ENCODE measurements at places on chromosomes 4 and X.

DNA sequence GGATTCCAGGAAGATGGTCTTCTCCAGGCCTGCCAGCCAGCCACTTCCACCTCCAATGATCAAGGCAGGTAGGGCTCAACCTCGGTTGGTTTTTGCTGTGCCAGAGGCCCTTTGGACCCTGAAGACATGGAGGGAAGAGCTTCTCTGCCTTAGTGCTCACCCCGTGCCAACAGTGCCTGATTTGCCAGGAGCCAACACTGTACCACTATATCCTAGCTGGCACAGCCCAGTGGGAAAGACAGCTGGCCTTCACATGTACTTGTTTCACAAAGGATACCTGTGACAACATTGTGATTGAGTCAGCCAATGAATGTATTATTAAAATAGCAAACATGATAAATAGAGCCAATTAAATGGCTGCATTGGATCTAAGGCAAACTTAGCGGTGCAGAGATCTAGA, 51.9 kb upstream of the PRPS1 start:
- no peak for DNase-seq

DNA sequence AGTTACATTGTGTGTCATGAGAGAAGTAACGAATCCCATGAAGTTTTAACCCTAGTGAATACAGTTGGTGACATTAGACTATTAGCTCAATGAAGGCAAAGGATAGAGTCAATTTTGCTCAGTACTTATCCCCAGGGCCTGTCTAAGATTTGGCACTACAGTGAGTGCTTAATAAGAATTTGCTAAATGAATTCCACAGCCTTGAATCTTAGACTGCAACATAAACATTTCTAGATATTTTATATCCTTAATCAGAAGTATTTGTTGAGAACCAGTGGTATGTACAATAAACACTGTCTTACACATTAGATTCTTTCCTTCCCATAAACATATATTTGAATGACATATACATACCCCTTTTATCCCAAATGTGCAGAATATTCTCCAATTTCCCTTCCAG, 223.0 kb downstream of the NSUN7 start:
- DNase-seq, result no peak

GRCh38 chr4:71163317-71163716, 169.9 kb downstream of the DCK start:
- DNase-seq, result no peak

- DNase-seq, result no peak
These were observed 34.5 kb downstream of the WDFY3 start for GRCh38 chr4:84931961-84932360.

GRCh38 chr4:172996571-172997216, 171.9 kb upstream of the GALNT7 start:
- DNase-seq, result no peak

- DNase-seq, result no peak
These were observed 129.8 kb downstream of the GPR143 start for GRCh38 chrX:9635803-9636202.

DNA sequence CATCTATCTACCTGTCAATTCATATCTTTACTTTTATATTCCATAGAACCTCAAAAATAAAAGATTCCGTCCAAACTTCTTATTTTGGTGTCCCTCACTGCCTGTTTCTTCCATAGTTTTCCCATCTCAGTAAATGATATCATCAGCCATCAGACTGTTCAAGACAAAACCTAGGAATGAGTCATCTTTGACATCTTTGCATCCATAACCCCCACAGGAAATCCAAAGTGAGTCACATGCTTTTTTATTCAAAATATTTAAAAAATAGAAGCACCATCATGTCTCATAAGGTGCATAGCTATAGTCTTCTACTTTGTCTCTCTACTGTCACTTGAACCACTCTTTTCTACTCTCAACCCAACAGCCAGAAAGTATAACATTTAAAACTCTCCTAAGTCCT, 29.9 kb upstream of the CXXC4 start:
- no peak for DNase-seq

GRCh38 chrX:30592831-30593230, 15.3 kb upstream of the TASL start:
- DNase-seq, result no peak

DNA sequence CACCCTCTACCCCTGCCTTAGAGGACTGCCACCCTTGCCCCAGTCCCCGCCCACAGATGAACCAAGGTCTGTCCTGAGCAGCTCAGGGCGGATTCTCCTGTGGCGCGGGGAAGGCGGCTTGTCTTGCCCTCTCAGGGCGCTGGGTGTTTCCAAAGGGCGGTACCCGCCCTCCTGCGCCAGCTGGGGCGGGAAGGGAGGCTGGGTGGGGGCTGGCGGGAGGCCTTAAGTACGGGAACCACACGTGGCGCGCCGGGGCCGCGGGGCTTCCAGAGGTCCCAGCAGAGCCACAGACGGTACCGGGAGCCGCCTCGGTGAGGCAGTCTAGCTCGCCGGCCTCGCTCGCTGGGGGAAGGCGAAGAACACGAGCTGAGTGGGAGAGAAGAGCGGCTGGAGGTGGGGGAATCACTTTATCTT, 361.1 kb downstream of the MID1IP1 start:
- DNase-seq, result no peak

GRCh38 chrX:154516656-154517100, 646 bp upstream of the FAM3A start:
- no peak for DNase-seq

DNA sequence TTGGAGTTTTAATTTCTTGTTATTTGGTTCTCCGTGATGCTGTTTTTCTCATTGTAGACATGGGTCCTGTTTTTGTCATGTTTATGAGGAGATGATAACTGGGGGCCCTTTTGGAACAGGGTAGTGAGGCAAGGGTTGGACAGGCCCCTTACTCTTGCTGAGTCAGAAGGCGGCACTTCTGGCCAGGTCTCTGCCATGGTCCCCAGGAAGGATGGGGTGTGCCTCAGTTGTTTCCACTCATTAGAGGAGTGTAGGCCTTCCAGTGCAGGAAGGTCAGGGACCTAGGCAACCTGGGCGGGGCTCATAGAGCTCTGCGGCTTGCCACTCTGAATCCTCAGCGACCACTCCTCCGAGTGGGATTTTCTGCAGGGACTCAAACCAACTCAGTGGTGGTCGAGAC, 68.2 kb downstream of the NELFA start:
- DNase-seq, result no peak

DNA sequence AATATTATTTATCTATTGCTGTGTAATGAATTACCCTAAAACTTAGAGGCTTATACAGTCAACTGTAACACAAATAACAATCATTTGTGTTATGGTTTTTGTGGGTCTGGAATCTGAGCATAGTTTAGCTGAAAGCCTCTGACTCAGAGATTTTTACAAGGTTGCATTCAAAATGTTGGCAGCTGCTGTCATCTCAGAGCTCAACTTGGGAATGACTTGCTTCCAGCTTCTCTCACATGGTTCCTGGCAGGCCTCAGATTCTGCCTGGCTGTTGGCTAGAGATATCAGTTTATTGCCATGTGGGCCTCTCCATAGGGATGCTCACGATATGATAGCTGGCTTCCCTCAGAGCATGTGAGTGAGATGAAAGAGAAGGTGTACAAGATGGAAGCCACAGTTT, 70.2 kb upstream of the BRWD3 start:
- no peak for DNase-seq

- DNase-seq, result no peak
These were observed 54.6 kb downstream of the RELL1 start for GRCh38 chr4:37631551-37631950.

DNA sequence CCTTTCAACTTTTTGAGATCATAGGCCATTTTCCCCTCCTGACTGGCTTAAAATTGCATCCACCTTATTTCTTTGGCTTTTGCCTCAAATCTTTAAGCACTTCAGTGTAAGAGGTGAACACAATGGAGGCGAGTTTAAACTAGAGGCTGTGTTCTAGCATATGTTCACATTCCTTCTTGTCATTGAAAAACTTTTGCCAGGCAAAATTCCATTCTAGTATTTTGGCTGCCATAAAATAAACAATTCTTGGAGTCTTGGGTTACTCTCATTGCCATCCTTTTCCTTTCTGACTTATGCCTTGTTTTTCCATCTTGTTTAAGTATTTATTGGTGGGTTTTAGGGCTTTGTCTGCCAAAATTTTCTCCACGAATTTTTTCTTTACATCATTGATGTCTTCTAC, 137.3 kb upstream of the ANXA10 start:
- no peak for DNase-seq

DNA sequence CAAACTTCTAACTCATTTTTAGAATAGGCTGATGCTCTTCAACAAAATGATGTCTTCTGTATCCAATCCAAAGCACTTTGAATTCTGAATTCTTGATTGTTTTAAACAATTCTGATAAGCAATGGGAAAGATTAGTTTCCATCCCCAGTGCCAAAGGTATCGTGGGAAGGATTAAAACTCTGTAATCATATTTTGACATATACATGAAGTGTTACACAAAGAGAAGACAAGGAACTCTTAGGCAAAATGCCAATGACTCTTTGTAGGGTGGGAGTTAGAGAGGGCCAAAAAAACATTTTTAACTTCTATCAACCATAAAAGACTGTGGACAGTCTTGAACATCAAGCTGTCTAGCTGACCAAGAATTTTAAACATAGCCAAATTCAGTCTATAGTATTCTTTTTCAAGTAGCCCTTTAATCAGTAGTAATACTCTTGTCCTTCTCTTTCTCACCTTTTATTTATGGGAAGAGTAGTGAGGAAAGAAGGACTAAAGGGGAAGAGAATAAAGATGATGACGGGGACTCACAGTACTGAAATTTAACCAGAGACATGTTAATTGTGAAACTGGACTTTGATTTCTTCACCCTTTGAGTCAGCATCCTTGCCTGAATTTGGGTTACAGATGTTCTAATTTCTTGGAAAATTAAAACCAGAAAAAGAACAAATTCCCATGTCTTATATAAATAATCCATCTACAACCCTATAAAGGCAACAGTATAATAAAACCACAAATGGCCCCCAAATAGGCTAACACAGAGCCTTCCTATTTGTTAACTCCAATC, 51.8 kb upstream of the VEGFD start:
- no peak for DNase-seq

- no peak for DNase-seq
These were observed 3.2 kb upstream of the MAGEB2 start for GRCh38 chrX:30212172-30212571.

DNA sequence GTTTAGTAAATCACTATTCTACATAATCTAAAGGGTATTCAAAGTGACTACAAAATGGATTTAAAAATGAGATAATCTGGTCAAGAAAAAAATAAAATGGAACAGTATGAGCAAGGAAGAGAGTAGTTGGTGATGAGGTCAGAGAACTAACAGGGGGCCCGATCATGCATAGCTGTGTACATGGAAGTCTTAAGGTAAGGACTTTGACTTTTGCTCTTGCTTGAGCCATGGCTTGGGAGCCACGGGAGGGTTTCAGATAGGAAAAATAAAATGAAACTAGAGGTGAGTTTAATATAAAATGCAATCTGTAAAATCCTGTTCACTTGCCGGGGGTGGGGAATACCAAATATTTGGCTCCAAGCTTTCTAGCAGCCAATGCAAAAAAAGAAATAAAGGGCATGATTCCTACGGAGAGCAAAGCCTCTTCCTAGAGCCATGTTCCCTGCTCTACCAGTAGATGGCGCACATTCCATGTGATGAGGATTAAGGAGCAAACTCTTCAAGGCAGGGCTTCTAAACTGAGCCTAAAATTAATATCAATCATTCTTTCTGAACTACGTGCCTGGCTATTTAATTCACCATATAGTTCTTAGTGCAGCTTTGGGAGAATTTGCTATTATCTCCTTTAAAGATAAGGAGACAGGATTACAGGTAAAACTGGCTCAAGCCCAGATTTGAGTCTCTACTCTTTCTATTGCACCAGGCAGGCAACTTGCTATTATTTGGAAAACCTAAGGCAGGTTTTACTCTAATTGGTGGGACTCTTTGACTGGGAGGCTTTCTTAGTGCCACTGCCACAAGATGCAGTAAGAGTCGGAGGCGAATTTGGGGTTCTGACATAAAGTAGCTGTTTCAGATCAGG, 6.8 kb upstream of the CLCN5 start:
- peak; percentile 63 for DNase-seq

- DNase-seq, result no peak
These were observed 142.0 kb downstream of the SLC10A7 start for GRCh38 chr4:146379744-146380143.

DNA sequence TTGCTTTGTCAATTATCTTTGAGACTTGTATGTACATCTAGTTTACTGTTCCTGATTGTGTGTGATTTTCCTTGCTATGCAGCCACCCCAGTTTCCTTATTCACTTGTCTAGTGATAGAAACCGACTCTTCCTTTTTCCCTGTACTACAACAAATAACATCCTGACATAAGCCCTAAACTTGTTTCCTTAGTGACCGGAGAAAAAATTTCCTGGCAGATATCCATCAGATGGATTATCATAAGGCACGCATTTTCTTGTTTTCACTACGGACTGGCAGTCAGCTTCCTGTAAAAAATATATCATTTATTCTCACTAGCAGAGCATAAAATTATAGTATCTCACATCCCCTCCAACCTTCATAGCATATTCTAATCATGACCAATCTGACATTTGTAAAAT, 410.7 kb downstream of the CENPC start:
- no peak for DNase-seq

DNA sequence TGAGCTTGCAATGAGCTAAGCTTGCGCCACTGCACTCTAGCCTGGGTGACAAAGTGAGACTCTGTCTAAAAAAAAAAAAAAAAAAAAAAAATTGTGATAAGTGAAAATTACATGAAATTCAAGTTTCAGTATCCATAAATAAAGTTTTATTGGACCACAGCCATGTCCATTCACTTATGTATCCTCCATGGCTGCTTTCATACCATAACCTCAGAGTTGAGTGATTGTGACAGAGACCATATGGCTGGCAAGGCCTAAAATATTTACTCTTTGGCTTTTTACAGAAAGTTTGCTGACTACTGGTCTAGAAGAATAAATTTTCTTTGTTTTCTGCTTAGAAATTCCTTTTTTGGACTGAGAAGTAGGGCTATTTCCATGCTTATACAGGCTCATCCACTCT, 11.8 kb upstream of the SHISA3 start:
- DNase-seq, result no peak

DNA sequence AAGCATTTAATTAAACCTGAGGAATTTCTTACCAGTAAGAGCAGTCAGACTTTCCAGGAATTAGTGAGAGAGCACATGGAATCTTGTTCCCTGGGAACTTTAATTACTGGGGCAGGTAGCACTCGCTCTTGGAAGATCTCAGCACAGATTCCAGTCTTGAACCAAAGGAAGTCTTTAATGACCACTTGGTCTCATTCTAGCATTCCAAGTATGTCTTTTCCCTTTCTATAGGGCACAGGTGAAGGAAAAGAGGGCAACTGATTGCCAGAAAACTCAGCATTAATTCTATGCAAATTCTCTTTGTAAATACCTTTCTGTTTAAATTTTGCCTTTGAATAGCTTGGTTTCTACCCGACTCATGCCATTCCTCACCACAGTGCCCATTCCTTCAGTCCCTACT, 236.6 kb downstream of the LDB2 start:
- no peak for DNase-seq

GRCh38 chrX:107014936-107015335, 14.9 kb upstream of the MORC4 start:
- no peak for DNase-seq

GRCh38 chr4:138707746-138708677, 307.6 kb upstream of the NOCT start:
- DNase-seq, result no peak

- DNase-seq, result no peak
These were observed 124.3 kb downstream of the ADGRA3 start for GRCh38 chr4:22391551-22391950.

- no peak for DNase-seq
These were observed 24.1 kb upstream of the SOD3 start for GRCh38 chr4:24771241-24771640.
